ENCODE measurements at places on chromosomes 7 and 10.

GRCh38 chr10:90417029-90417428, 440.8 kb downstream of the HTR7 start:
- DNase-seq = no peak

GRCh38 chr10:102752266-102752930, 8.7 kb downstream of the WBP1L start:
- no peak for DNase-seq

DNA sequence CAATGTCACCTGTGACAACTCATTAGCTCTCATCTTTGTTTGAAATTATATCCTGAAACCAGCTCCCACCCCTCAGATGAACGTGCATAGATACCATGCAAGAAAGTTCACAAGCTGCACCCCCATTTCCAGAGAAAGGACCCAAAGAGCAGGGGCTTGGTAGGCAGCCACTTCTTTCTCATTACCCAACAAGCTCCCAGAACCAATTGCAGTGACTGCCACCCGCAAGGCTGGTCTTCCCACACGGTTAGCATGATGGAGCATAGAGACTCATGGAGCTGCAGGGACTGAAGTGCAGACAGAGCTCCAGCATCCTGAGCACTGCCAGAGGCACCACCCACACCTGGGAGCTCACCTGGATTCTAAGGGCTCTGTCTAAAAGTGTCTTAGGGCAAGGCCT, 28.5 kb downstream of the FRMPD2 start:
- DNase-seq = no peak

GRCh38 chr7:51606601-51607154, 290.1 kb upstream of the COBL start:
- DNase-seq = no peak

GRCh38 chr7:94511718-94512117, 2.1 kb downstream of the CASD1 start:
- no peak for DNase-seq

DNA sequence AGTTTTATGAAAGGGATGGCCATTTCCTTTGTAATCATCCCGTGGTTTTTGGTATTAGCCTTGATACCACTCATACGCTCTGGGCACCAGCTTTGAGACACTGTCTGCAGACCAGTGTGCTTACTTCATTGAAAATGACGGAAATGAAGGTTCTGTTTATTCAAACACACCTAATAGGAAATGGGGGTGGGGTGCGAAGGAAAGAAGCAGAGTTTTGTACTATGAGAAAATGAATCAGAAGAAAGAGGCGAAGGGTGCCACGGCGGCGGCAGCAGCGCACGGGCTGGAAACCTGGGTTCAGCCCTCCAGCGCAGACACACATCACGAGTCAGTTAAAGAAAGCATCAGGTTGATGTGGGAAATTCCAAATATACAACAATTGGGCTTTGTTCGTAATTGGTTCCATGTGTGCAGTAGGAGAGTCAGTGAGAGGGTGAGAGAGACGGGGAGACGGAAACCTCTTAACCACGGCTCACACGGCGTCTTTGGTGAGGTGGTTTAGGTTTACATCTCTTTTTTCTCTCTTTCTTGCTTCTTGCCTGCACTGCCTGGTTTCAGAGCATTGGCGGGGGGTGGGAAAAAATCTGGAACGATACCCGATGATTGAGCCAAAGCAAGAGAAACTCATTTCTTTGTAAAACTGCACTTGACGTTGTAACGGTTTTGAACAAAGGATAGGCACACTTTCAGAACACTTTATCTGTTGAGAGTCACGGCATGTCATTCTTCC, 321.2 kb downstream of the FRMD4A start:
- DNase-seq = no peak

- no peak for DNase-seq
Measured at GRCh38 chr7:155291045-155291530, 6.6 kb upstream of the INSIG1 start.

DNA sequence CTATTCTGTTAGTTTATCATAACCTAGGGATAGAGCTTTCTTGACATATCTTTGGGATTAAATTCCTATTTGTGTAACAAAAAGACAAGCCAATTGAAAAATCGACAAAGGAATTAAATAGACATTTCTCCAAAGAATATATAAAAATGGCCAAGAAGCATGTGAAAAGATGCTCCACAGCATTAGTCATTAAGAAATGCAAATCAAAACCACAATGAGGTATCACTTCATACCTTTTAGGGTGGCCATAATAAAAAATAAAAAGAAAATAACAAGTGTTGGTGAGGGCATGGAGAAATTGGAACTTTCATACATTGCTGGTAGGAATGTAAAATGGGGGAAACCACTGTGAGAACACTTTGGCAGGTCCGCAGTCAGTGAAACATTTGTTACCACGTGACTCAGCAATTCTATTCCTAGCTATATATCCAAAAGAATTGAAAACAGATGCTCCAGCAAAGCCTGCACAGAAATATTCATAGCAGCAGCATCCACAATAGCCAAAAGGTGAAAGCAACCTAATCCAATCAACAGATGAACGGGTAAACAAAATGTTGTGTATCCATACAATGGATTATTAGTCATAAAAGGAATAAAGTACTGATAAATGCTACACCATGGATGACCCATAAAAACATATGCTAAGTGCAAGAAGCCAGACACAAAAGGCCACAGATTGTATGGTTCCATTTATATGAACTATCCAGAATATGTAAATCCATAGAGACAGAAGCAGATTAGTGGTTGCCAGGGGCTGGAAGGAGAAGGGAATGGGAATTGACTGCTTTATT, 20.5 kb downstream of the SPAG6 start:
- DNase-seq = no peak

DNA sequence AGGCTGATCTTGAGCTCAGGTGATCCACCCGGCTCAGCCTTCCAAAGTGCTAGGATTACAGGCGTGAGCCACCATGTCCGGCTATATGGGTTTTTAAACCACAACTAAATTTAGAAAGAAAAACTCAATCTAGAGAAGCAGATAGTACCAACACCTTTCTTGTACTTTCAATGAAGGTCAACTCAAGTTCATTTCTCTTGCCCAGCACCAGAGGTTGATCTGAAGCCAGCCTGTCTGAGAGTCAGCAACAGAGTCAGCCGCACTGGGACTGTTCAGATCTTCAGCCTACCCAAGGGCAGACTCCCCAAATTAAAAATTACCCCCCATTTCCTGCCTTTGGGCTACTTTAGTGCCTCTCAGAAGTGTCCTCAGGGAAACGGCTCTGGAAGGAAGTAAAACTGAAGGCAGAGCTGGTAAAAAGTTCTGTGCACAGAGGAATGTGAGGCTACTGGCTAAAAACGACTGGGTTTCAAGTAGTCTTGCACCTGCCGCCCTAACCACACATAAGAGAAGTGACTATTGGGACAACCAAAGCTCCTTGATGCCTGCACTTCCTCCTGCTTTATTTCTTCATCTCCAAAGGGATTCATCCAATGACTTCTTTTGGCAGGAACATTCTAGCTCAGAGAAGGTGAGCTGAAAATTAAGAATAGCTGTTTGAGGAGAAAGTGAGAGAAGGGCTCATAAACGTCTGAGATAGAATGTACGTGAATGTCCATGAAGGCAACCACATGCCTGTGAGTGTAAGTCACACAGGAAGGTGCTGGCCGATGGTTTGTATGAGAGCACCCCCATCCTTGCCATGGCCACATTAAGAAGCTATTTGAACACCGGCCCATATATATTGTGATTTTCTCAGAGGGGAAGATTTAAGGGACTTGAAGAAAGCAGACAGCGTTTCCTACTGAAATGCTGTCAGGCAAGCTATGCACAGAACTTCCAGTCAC, 142.4 kb upstream of the PRR15 start:
- no peak for DNase-seq

DNA sequence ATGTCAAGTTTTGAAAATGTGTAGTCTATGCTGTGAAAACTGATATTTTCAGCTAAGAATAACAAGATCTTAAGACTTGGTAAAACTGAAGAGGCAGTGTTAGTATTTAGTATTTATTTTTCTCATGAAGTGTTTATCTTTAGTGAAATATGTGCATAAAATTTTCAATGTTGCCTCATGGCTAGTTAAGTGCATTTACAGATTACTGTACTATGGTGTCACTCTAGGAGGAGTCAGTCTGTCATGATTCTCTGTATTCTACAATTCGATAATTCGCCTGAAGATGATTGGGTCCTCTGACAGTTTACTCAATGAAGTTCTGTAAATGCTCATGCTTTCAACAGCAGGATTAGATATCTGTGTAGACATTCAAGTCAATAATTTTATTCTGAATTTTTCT, 488.1 kb upstream of the GRM3 start:
- DNase-seq = no peak

DNA sequence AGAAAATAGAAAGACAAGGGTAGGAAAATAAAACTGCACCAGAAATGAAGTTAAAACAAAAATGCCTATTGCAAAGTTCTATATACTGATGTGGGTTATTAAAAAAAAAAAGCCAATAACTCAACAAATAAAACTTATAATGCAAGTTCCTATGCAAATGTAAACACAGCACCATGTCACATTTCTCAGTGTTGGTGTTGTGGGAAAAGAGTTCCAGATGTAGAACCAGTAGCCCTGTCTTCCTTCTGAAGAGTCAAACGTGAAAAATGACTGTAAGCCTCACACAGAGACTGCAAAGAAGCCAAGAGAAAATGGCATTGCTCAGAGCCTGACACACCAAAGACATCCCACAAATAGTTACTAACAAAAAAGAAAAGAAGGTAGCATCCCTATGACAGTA, 10.1 kb downstream of the PON2 start:
- no peak for DNase-seq

DNA sequence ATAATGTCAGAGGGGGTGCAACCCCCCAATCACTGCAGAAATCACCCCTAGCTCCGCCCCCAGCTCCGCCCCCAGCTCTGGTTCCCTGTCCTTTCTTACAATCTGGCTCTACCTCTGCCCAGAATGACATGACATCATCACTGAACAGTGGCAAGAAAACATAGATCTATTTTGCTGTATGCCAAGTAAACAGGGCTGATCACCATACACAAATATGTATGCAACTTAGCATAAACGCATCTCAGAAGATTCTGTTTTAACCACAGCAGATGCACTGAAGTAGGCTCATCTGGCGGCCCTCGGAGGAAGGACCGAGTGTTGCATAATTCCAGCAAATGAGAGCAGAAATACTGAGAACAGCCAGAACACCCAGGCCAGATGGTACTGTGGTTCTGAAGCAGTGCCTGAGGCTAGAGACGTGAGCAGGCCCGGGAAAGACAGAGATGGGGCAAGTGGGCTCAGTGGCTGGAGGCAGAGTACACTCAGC, 293.3 kb upstream of the KLF14 start:
- DNase-seq = no peak

GRCh38 chr7:107946881-107947280, 55.9 kb downstream of the DLD start:
- DNase-seq = no peak

- DNase-seq = no peak
Measured at GRCh38 chr10:69994262-69994661, 58.4 kb upstream of the MACROH2A2 start.

- no peak for DNase-seq
Measured at GRCh38 chr7:130880668-130881067, 146.7 kb upstream of the KLF14 start.

Measured in NCI-H1436 treated with DMSO at 0.1 percent for 48 hours (cell line).